ENCODE measurements at places on chromosomes 13 and 19.

GRCh38 chr13:70622796-70623195, 514.5 kb upstream of the KLHL1 start:
- DNase-seq, result no peak

- DNase-seq, result no peak
Measured at GRCh38 chr13:20460761-20461160, 64.9 kb downstream of the CRYL1 start.

DNA sequence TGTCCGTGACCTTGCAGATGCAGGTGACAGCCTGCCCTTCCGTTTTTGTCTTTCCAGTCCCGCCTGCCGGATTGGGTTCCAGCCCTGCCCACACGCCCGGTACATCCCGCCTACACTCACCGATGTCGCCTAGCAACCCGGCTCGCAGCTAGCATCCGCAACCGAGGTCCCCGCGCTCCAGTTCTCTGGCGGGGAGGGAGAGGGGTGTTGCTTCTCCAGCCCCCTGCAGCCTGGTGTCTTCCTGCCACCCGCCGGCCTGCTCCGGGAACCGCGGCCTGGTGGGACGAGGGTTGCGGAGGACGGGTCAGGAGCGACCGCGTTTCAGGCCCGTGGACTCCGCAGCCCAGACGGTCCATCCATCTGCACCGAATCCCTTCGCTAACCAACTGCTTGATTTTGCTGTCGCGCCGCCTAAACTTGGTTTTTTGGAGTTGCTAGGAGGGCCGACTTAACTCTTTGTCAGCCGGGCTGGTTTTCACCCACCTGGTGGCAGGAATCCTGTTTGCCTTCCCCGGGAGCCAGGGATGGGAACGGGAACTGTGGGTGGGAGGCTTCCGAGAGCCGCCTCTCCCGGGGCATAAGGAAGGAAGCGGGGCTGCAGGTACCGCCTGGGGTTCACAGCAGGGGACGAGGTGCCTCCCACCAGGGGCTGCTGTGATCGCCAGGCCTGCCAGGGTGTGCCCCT, 15.4 kb upstream of the MATK start:
- DNase-seq, result peak; percentile 68

DNA sequence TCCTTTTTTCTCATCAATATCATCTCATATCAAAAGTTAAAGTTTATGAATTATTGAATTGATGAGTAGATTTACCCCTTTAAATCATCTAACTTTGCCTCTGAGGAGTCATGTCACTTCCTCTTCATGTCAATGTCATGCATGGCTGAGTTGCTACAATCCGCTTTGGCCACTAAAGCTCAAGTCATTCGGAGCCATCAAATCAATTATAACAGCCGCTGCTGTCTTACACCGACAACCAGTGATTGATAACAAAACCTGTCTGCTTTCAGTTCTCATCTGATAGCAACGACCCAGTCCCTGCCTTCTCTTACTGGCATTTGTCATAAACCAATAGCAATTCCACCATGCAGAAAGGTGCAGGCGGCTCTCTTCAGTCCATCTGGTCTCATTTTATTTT, 429.3 kb downstream of the DIAPH3 start:
- DNase-seq, result peak; percentile 55

- no peak for DNase-seq
Measured at GRCh38 chr19:49243129-49243528, 81.9 kb downstream of the SLC6A16 start.

- DNase-seq, result peak; percentile 98
Measured at GRCh38 chr13:99970651-99971575, 654 bp downstream of the ZIC5 start.

DNA sequence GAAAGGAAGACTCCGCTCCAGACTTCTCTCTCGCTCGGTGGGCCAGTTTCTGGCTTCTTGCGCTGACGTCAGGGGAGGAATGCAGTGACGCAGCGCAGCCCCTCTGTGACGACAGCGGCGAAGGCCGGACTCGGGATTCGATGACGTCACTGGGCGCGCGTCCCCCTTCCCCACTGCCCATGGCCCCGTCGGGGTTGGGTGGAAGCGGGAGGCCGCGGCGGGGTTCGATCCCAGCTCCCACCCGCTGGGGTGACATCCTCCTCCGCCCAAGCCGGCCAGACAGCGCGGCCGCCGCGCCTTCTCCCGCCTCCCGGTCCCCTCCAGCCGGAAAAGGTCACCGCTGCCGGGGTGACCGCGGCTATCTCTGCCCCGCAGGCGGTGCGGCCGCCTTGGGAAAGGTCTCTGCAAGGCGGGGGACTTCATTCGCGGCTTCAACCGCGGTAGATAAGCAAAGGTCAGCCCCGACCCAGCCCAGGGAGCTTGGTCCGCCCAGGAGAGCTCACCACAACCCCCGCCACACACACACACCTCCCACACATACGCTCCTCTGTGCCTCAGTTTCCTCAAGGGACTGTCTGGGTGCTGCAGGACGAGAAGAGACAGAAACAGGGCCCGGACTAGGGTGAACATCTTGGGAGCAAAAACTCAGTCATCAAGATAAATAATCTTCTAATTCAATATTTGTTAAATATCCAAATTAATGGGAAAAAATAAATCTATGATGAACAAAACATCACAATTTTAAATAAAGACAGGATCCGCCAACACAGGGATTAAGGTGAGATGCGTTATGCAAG, 844 bp upstream of the RFX1 start:
- DNase-seq, result peak; percentile 99

DNA sequence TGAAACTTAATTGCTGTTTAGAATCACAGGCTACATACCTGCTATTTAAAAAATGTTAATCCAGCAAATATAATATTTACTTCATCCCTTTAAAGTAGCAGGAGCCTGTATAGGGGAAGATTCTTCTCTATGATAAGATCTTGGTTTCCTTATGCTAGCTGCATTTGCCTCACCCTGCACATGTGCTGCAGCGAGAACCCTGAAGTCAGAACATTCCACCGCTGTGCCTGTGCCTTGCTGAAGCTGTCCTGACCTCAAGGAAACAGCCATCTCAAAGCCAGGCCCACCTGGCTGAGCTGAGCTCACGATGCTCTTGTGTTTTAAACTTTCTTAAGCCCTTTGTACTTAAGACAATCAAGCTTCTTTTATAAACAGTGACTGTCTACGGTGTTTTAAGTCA, 355.0 kb upstream of the PCDH20 start:
- no peak for DNase-seq

- DNase-seq, result no peak
Measured at GRCh38 chr13:40136896-40137295, 481.4 kb downstream of the COG6 start.

GRCh38 chr13:24614306-24615080, 65.7 kb upstream of the ATP12A start:
- DNase-seq, result no peak

- no peak for DNase-seq
Measured at GRCh38 chr19:39308531-39309304, 11.9 kb downstream of the LRFN1 start.

DNA sequence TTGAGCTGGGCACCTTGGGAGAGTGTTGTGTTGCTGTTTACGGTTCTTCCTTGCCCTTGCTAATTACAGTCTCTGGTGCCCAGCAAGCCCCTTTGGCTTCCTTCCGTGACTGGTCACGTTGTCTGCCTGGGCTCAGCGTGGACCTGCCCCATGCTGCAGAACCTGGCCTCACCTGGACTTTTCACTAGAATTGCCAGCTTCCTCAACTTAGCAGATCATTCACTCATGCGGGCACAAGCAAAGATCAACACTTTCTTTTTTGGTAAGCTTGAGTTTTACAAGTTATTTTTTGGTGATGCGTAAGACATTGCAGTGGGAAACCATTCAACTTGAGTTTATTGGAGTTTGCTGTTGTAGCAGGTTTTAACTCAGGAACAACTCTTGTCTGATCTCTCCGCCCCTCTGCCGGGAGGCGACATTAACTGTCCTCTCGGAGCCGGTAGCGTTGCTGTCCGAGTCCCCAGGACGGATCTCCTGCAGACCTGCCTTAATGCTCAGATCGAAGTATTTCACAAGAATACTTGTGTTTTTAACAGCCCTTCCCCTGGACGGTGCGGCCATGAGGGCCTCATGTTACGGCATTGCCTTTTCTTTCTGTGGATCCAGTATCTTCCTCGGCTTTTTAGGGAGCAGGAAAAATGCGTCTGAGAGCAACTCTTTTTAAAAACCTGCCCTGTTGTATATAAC, 15.7 kb upstream of the TEX29 start:
- no peak for DNase-seq

DNA sequence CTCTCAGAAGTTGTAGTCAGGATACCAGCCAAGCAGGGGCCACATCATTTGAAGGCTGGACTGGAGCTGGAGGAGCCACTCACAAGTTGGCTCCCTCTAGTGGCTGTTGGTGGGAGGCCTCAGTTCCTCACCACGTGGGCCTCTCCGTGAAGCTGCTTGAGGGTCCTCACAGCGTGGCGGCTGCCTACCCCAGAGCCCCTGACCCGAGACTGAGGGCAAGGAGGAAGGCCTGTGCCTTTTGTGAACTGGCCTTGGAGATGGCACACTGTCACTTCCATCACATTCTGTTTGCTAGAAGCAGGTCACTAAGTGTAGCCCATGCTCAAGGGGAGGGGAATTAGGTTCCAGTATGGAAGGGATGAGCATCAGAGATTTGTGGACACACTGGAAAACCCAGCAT, 14.6 kb downstream of the GNA11 start:
- DNase-seq, result peak; percentile 79

GRCh38 chr13:30033681-30034457, 183.5 kb upstream of the UBL3 start:
- DNase-seq, result peak; percentile 8

DNA sequence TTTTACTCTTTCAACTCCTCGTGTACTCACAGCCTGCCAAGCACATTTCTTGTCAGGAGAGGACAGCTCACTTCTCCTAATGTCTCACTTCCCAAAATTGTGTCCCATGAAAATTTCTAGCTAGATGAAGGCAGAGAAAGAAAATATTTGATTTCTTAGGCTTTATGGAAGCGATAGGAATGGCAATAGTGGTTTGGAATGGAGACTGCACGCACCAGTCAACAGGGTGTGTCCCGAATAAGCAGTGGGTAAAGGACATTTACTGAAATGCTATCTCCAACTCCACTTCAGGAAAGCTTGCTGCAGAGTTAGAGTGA, 321 bp upstream of the ZNF222 start:
- DNase-seq, result peak; percentile 26

DNA sequence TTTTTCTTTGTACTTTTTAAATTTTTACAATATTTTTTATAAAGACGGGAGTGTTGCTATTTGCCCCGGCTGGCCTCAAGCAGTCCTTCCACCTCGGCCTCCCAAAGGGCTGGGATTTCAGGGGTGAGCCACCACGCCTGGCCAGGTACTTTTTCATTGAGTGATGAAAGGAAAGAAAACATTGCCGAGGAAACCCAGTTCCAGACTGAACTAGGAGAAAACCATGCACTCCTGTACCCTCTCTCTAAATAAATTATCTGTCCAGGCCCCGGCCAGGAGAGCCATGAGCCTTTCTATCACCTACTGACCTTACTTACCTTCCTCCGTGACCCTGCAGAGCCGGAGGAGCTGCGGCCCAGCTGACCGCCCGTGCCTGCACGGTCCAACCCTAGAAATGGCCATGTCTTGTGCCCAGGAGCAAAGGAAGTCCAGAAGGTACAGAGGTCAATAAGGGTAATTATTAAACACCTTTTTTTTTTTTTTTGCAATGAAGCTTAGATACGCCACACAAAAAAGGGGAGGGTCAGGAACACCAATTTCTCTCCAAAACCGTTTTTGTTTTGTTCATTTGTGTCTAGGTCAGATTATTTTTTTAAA, at the start of gene SLC7A9:
TSS of gene SLC7A9 (minus strand) at position 399 of the 597 bp plus-strand sequence. CDS start 1,233 bp downstream, outside the sequence.
- DNase-seq, result no peak
